ENCODE measurements at places on chromosomes 5 and 9.
A peak's percentile ranks its signal among the peaks of the same experiment; 100 is the strongest.

GRCh38 chr9:136516191-136516654, 29.6 kb downstream of the NOTCH1 start:
- no peak for DNase-seq

- DNase-seq, result no peak
These were observed 191.0 kb upstream of the KIF2A start for GRCh38 chr5:62115014-62115413.

DNA sequence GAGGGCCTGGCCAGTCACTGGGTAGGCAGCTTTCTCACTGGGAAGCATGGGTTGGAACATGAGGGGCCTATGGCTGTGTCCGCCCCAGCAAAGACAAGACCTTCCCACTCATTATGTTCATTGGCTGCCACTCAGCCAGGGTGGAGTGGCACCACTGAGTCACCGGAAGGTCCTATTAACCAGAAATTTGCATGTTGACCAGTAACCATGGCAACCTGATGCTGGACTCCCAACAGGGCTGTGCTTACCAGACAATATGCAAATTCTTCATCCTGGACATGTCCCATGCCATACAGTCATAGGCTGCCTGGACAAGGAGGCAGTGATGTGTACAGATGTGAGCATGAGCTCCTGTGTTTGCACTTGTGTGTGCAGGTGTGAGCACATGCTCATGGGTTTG, 66.7 kb downstream of the PSD2 start:
- no peak for DNase-seq

GRCh38 chr5:16742938-16743337, 126.1 kb upstream of the RETREG1 start:
- no peak for DNase-seq

DNA sequence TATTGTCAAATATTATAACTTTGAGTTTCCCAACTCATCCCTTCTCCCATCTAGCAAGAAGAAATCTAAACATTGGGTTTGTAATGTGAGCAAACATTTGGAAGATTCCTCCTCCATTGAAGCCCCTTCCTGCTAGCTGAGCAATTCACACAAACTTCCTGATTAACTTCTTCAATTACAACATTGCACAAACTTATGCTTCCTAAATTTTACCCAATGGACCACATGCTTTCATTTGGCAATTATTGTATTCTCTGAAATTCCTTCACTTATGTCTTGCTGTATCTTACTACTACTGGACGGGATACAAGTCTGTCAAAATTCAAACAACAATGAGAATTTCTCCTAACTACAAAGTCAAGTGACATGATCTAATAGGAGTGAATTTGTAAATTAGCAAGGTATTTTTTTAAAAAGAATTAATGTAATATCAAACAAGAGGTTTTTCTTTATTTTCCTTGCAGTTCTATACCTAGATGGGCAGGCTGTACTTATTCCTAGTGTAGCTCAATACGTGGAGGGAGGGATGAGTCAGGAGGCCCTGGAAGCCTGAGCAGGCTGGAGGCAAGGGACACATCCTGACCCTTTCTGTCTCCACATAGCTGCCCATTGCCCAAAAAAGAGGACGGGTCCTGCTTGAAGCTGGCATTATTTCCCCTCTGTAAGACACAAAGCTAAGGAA, 11.8 kb upstream of the IFNW1 start:
- no peak for DNase-seq

DNA sequence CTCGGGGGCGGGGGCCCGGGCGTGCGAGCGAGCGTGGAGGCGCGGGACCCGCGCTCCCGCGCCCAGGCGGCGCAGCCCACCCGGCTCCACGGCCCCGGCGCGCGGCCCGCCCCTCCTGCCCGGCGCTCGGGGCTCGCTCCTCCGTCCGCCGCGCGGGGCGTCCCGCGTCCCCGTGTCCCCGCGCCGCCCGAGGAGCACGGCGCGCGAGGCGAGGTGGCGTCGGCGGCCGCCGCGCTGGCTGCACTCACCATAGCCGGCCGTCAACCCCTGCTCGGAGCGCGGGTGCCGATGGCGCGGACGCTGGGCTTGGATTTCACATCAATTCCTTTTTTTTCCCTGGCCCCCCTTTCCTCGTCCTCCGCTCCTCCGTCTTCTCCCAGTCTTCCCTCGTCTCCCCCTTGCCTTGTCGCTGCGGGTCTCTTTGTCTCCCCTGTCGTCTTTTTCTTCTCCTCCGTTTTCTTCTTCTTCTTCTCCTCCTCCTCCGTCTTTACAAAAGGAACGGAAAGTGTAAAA, 494 bp downstream of the PTCH1 start:
- DNase-seq, result no peak

GRCh38 chr9:91164724-91165520, 196.8 kb downstream of the AUH start:
- peak; percentile 62 for DNase-seq

GRCh38 chr5:156137071-156137869, 189.7 kb upstream of the SGCD start:
- no peak for DNase-seq

- peak; percentile 64 for DNase-seq
These were observed 552 bp downstream of the TMEM141 start for GRCh38 chr9:136791516-136792276.

- no peak for DNase-seq
These were observed 4.5 kb downstream of the DAP start for GRCh38 chr5:10756549-10756948.

DNA sequence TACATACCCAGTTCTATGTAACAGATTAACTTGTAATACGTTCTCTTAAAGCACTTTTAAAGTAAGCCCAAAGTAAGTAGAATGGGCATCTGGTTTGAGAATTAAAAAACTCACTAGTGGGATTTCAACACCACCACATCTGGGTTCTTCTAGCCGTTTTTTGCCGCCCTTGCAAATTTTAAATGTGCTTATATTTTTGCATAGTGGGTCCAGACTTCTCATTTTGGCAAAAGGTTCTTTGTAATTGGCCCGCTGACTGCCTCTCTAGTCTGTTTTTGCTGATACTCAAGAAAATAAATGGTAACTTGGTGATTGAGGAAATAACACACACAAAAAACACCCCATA, 582 bp upstream of the FBXO4 start:
- no peak for DNase-seq

GRCh38 chr5:108375768-108376167, 6.1 kb downstream of the FBXL17 start:
- DNase-seq, result no peak

- DNase-seq, result no peak
These were observed 15.1 kb downstream of the SNCAIP start for GRCh38 chr5:122327110-122327509.

DNA sequence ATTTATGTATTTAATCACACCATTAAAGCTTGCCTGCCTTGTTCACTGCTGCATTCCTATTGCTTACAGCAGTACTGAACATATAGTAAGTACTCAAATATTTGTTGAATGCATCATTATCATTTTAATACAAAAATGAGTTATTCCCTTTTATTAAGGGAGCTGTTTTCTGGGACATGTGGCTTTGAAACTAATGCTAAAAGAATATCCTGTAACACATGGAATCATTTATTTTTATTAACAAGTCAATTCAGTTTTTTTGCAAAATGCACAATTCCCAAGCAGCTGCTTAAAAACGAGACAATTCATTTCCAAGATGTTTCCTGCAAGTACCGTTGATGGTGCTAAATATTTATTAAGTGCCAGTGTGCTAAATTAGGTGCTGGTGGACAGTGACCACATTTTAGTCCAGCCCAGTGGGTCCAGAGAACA, 148.3 kb upstream of the NR3C1 start:
- DNase-seq, result no peak

GRCh38 chr9:135403733-135404450, 75.7 kb upstream of the PPP1R26 start:
- DNase-seq, result no peak

DNA sequence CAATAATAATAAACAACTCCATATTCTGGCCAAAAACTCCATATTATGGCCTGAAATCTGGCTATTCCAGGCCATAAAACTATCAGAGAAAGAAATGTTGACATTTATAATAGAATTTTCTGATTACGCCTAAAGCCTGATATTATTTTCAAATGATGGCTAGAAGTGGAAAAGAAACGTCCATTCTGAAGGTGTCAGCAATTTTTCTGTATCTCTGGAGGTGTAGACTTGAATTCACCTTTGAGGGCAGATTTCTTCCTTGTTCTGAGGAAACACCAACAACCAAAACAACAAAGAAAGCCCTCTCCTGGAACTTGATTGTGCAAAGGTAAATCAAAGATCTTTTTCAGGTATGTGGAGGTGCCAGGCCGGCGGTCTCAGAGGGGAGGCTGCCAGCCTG, 390.7 kb downstream of the DMAC1 start:
- DNase-seq, result no peak

GRCh38 chr9:133306242-133307204, 29.5 kb downstream of the SURF6 start:
- no peak for DNase-seq

DNA sequence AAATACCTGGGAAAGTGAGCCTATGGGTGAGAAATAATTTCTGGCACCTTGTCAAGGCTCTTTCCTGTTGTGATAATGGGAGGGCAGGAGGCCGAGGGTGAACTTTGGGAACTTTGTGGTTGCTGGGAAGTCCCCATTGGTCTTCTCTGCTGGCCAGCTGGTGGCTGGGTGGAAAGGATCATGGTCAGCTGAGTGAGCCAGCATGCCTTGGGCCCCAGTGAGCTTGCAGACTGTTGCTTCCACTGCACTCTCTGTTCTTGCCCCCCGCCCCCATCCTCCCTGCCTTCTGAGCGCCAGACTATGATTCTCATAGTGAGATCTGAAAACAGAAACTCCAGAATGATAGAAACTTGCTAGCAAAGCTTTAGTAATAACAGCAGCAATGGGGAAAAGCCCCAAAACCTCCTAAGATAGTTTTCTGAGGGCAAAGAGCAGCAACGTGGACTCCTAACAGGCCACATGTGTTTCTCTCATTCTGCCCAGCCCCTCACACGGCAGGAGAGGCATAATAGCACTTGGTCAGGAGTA, 139.2 kb upstream of the SMARCA2 start:
- DNase-seq, result no peak

GRCh38 chr5:13278148-13278547, 666.3 kb downstream of the DNAH5 start:
- DNase-seq, result no peak

GRCh38 chr9:109238655-109239054, 71.6 kb upstream of the FRRS1L start:
- no peak for DNase-seq

DNA sequence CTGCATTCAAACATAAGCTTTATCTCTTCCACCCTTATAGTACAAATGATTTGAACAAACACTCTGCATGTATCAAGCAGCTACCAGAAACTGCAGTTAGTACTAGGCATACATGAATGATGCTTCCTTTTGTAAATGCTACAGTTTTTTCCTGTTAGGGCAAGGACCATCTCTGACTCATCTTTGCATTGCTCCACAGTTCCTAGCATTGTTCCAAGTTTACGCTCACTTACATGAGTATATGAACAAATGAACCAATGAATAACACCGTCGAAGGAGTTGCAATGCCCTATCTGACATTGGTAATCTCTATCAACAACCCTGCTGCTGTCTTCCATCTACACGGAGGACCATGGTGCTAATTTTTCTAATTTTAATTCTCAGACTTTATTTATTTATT, 2.1 kb upstream of the ALDH7A1 start:
- DNase-seq, result no peak

- DNase-seq, result no peak
These were observed 80.1 kb upstream of the LPAR1 start for GRCh38 chr9:111118256-111118948.

DNA sequence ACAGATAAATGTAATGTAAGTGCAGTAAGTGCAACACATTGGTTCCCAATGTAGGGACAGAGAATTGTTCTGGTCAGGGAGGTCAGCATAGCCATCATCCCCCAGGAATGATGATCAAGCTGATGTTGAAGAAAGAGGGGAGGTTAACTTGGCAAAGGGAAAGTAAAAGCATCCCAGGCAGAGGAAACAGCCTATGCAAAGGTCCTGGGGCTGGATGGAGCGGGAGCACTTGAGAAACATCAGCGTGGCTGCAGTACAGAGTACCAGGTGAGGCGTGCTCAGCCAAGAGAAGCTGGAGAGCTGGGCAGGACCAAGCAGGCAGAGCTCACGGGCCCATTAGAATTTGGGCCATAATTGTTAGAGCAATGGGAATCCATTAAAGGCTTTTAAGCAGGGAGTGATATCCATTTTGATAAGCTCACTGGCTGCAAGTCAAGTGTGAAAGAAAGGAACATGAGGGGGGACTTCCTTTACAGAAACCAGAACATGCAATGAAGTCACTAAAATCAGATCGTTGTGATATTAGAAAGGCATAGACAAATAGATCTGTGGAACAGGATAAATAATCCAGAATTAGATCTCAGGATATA, 50.1 kb upstream of the HAND1 start:
- DNase-seq, result no peak

DNA sequence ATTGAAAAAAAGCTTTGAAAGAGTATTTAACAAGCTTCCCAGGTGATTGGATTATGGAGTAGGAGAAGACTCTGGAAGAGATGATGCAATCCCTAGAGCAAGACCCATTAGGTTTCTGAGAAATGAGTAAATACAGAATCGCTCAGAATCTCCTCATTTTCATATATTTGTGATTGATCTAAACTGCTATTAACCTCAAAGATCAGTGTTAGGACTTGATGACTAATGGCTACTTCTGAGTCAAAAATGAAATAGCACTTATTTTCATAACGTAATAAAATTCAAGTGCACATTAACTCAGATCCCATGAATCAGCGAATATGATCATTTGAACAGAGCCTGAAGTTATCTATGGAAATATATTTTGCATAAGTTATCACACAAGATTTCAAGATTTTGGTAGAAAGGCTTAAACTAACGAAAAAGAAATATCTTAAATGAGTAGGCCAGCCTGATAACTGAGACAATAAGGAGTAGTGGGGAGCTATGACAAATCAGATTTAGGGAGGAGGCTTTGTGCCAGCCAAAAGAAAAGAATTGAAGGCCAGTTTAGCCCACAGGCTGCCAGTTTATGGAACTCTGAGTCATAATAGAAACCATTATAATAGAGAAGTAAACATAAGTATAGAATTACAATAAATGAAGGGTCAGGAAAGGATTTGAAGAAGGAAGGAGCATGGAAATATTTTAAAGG, 106.7 kb upstream of the OSMR start:
- DNase-seq, result no peak

GRCh38 chr9:2545881-2546490, 75.6 kb upstream of the VLDLR start:
- no peak for DNase-seq

DNA sequence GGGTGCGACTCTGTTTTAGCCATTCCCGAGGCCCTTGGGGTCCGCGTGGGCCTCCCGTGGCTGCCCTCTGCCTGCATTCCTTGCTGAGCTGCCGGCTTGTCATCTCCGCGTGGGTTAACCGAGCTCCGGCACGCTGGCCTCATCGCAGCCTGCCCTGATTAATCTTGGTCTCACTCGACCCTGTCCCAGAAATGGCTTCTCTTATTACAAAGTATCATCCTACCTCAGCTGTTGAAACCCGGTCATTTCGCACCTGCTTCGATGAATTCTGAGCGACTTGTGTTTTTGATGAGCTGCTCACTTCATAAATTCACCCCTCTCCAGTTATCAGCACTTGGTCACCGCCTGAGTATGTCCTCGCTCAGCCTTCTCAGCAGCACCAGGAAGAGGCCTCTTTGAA, 123.5 kb upstream of the EGFLAM start:
- no peak for DNase-seq
